ENCODE measurements at places on chromosomes 4 and X.

DNA sequence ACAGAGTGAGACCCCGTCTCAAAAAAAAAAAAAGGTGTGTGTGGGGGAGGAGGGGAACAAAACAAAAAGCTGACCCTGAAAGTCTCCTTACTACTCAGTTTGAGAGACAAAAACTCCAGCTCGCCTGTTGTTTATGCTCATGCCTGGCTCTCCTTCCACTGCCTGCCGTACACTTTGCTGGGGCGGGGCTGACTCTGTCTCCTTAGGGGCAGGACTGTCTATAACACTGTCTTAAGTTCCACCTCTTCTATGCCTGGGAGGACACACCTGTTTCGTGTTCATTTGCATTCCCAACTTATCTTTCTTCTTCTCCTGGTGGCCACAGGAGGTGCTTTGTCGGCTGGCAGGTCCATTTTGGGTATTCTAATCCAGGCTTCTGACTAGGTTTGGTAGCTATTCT, 81.4 kb downstream of the MTNR1A start:
- DNase-seq, result no peak

- DNase-seq, result no peak
Measured at GRCh38 chr4:133150486-133151340, 1.6 kb downstream of the PCDH10 start.

- DNase-seq, result no peak
Measured at GRCh38 chr4:147182041-147182440, 236.4 kb upstream of the TTC29 start.

- no peak for DNase-seq
Measured at GRCh38 chr4:150619042-150619441, 37.1 kb downstream of the MAB21L2 start.

GRCh38 chr4:184460499-184461285, 13.7 kb downstream of the IRF2 start:
- DNase-seq, result no peak

GRCh38 chr4:11367371-11367770, 61.3 kb downstream of the HS3ST1 start:
- DNase-seq, result no peak

Data from activated CD4-positive, alpha-beta T cell treated with anti-CD3 and anti-CD28 coated beads, Interleukin-2, amount 50 U/mL, for 16 hours (primary cell).